ENCODE measurements at places on chromosomes 1 and 21.
A peak's percentile ranks its signal among the peaks of the same experiment; 100 is the strongest.

- no peak for DNase-seq
These were observed 6.2 kb downstream of the MED8 start for GRCh38 chr1:43383449-43383848.

DNA sequence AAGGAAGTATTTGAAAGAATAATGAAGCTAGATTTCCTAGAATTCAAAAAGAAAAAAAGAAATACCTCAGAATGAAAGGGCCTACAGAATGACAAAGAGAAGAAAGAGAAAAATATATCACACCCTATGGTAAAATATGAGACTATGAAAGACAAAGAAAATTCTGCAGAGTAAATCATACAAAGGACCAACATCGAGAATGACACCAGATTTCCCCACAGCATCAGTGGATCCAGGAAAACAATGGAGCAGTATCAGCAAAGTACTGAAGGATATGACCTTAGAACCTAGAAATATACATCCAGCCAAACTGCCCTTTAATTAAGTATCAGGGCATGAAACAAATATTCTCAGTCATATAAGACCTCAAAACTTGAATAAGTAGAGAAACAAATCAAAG, 21.2 kb upstream of the IFNAR2 start:
- no peak for DNase-seq

DNA sequence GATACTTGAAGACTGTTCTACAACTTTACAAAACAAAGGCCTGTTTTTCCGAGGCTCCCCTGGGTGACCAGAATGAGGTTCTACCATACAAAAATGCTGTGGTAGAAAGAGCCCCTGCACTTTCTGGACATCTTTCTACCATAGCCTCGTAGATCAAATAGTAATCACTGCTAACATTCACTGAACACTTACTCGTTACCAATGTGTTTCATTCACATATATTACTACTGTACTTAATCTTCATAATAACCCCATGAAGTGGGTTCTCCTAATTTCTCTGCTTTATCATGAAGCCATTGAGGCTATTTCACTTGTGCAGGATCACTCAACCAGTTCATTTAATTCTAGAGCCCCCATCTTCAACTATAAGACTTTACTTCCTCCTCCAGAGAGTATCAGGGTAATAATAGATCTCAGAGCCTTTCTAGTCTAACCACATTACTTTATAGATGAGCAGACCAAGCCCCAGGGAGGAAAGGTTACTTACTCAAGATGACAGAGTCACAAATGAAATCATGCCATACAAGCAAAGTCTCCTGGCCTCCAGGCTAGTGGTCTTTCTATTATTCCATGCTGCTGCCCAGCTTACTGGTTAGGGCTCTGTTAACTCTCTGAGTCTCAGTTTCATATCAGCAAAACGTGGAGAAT, 46.7 kb upstream of the OSBPL9 start:
- peak; percentile 46 for DNase-seq

- DNase-seq, result peak; percentile 29
These were observed 88.6 kb downstream of the NUF2 start for GRCh38 chr1:163410073-163410999.

DNA sequence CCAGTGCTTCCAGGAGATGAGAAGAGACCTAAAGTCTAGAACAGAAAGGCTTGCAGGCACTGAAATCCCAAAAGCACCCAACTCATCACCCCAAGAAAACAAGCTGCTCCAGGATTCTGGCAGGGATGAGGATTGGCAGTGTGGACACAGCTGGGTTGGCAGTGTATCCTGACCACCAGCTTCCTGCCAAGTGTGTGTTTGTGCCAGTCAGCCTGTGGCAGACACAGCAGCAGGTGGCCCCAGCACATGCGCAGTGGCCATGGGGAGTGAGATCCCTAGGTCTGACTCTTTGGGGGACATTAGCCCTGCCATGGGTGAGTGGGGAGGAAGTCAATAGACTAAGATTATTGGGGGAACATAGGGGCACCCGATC, 8.7 kb upstream of the SNAPIN start:
- no peak for DNase-seq

GRCh38 chr1:177368255-177368654, 197.5 kb downstream of the BRINP2 start:
- no peak for DNase-seq

- no peak for DNase-seq
These were observed 237.5 kb downstream of the TGFB2 start for GRCh38 chr1:218582646-218583045.

DNA sequence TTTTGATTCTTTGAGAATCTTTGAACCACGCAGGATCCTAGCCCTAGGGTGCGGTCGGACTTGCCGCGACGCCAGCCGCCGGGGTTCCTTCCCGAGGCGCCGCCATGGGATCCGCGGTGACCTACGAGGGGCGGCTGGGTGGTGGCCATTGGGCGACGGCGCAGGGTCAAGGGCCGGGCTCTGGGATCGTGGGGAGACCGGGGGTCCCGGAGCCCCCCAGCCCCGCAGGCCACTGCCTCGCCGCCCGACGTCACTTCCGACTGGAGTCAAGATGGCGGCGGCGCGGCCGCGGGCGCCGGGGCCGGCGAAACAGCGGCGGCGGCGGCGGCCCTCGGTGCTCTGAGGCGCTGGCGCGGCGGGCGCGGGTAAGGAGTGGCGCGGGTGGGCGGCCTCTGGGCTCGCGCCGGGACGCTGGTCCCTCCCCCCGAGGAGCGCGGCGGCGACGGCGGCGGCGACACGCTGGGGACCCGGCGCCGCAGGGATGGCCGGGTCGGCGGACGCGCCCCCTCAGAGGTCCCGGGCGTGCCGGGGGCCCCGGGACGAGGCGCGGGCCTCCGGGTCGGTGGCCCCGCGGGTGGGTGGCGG, at the start of gene PRDM2:
Gene PRDM2 (plus strand): TSS at position 253 of the 585 bp plus-strand sequence. CDS start 15,418 bp downstream, outside the sequence.
- no peak for DNase-seq

- no peak for DNase-seq
These were observed 19.0 kb upstream of the DOCK7 start for GRCh38 chr1:62706985-62707743.

- DNase-seq, result no peak
These were observed 18.5 kb downstream of the UBE2G2 start for GRCh38 chr21:44783020-44783696.

DNA sequence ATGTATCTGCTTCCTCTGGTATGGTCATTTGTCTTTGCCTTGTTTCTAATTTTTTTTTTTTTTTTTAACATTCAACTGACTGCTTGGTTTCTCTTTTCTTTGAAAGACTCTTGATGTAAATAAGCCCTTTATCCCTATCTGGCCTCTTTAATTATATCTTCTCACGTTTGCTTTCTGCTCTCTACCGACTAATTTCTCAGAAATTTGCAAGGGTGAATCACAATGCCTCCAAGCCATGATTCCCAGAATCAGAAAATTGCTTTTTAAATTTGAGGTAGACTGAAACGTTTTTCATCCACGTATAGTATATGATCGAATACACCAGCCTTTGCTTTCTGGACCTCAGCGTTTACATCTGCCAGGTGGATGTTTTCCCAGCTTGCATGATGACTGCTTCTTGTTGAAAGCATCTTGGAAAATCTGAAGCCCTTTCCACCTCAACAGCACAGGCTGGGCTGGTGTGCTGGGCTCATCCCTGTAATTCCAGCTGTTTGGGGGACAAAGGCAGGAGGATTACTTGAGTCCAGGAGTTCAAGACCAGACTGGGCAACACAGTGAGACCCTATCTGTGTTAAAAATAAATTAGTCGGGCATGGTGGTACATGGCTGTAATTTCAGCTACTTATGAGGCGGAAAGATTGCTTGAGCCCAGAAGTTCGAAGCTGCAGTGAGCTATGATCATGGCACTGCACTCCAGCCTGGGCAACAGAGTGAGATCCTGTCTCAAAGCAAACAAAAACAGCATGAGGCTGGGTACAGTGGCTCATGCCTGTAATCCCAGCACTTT, 35.0 kb upstream of the GPR137B start:
- no peak for DNase-seq

DNA sequence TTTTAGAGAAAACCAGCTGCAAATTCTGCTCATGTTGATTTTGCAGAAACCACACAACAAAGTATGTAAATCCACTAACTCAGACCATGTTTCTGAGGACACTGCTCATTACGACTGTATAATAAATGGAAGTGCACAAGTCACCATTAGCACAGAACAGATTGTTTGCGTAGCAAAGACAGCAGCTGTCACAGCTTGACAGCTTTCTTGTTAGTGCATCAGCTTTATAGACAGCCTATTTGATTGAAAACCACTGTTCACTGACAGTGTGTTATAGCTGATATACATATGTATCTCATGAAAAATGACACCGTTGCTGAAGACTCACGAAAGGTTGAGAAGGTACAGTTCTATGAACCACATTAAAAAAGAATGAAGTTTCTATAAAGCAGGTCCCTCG, 560.2 kb upstream of the ZRANB2 start:
- no peak for DNase-seq

DNA sequence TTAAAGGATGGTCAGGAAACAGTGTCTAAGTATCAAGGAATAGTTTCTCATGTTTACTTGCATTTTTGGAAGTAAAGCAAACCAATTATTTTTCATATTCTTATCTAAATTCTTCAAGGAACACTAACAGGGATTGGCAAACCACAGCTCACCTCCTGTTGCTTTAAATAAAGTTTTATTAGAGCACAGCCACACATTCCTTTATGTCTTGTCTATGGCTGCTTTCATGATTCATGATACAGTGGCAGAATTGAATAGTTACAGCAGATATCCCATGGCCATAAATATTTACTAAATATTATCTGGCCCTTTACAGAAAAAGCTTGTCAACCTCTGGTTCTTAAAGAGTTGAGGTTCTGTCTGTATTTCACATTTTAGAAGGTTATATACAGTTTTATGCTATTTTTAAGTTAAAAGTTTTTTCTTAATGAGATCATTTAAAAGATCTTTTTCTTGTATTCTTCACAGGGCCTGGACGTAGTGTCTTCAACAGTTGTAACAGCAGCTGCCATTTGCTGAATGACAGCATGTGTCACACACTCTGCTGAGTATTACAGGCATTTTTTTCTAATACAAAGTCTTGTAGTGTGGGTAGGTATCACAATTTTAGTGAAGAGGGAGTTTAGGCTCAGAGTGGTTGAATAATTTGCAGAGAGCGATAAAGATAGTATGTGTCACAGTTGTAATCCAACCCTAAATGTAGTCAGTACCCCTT, 2.6 kb downstream of the ZNF691 start:
- no peak for DNase-seq

GRCh38 chr21:42532466-42533181, 19.0 kb downstream of the SLC37A1 start:
- DNase-seq, result no peak

GRCh38 chr1:46011121-46011695, 121.2 kb downstream of the PIK3R3 start:
- no peak for DNase-seq

GRCh38 chr1:191648939-191649338, 509.3 kb upstream of the RGS18 start:
- no peak for DNase-seq

GRCh38 chr1:9451081-9451480, 88.2 kb upstream of the SLC25A33 start:
- no peak for DNase-seq

DNA sequence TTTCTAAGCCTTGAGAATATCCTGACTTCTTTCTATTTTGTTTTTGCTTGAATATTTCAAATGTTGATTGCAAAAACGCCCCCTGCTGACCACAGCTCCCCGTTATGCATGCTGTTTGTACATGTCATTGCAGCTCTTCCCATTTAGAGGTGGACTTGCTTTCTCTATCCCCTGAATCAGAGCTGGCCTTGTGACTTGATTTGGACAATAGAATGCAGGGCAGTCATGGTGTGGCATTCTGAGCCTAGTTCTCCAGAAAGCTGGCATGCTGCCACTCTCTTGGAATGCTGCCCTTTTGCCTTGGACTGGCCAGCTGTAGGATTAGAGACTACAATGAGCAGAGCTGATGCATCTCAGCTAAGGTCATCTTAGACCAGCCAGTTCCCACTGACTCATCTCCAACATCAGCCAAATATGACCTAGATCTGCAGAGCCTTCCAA, 1561.5 kb downstream of the MRPL39 start:
- no peak for DNase-seq

DNA sequence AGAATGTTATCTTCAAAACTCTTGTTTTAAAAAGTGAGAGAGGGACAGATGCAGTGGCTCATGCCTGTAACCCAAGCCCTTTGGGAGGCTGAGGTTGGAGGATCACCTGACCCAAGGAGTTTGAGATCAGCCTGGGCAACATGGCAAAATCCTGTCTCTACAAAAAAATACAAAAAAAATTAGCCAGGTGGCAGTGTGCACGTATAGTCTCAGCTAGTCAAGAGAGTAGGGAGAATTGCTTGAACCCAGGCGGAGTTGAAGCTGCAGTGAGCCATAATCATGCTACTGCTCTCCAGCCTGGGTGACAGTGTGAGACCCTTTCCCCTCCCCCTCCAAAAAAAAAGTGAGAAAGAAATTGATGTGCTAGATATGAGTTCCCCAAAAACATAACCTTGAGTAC, 131.0 kb downstream of the KCNT2 start:
- DNase-seq, result no peak

DNA sequence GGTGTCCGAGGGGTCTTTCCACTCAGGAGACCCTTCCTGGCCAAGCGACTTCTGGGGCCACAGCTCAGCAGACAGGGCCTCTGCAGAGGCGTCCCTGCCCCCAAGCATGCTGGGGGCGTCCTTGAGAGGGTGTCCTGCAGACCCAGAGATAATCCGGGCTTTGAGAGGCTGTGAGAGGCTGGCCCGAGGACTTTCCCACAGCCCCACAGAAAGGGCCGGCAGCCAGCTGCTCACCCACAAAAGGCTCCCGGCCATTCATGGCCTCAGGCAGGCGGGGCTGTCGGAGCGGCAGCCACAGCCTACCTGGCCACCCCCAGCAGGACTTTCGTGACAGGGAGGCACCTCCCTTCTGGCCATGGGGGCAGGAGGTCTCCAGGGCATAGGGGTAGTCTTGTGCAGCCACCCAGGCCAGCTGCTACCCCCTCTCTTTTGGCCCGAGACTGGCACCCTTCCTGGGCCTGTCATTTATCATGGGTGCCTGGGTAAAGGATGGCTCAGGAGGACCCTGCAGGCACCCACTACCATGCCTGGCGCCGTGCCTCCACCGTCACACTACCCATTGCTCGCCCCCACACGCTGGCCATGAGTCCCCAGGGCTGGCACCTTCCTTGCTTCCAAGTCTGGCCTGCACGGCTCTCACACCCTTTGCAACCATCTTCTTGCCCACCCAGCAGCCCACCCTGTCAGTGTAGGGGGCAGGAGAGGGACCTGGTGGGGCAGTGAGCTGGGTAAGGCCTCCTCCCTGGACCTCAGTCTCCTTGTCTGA, 11.1 kb upstream of the TNFRSF14 start:
- DNase-seq, result no peak

DNA sequence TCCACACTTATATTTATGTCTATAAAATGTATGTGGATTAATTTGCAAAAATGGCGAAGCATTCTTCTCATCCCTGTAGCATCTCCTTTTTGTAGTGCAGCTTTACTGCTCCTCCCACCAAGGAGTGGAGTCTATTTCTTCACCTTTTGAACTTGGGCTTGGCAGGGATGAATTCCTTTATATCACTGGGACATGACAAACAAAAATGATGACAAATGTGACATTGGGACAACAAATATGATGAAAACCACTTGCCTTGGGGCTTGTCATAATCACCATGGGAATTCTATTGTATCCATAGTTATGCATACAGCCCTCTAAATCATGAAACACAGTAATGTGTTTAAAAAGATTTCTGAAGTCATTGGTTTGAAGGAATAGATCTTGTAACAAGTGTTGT, 155.0 kb downstream of the TNFSF18 start:
- DNase-seq, result no peak

GRCh38 chr1:66356605-66357004, 177.3 kb upstream of the SGIP1 start:
- DNase-seq, result no peak

GRCh38 chr1:153633161-153633753, 609 bp upstream of the CHTOP start:
- DNase-seq, result no peak

Data from GM12864 (cell line).